ENCODE measurements at places on chromosomes 7 and 10.

DNA sequence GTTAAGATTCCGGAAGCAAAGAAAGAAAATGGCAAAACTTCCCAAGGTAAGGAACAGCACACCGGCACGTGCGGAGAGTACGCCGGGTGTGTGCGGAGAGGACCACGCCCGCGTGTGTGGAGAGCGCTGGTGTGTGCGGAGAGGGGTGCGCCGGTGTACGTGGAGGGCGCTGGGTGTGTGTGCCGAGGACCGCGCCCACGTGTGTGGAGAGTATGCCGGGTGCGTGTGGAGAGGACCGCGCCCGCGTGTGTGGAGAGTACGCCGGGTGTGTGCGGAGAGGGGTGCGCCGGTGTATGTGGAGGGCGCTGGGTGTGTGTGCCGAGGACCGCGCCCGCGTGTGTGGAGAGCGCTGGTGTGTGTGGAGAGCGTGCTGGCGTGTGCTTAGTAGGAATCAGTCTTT is 48.6 kb upstream of the DPYSL4 start:
- no peak for DNase-seq

GRCh38 chr7:26508917-26509316 is 217.3 kb downstream of the SNX10 start:
- DNase-seq: no peak

GRCh38 chr7:96224073-96224472 is 97.8 kb downstream of the SLC25A13 start:
- no peak for DNase-seq

GRCh38 chr7:20449176-20449575 is 118.5 kb downstream of the ITGB8 start:
- no peak for DNase-seq

DNA sequence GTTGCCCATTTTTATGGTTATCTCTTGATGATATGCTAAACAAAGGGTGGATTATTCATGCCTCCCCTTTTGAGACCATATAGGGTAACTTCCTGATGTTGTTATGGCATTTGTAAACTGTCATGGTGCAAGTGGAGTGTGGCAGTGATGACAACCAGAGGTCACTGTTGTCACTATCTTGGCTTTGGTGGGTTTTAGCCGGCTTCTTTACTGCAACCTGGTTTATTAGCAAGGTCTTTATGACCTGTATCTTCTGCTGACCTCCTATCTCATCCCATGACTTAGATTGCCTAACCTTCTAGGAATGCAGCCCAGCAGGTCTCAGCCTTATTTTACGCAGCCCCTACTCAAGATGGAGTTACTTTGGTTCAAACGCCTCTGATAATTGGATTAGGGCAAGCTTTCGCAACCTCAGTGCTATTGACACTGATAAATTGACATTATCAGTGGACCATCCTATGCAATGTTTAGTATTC is 36.9 kb downstream of the BAG3 start:
- DNase-seq: no peak

DNA sequence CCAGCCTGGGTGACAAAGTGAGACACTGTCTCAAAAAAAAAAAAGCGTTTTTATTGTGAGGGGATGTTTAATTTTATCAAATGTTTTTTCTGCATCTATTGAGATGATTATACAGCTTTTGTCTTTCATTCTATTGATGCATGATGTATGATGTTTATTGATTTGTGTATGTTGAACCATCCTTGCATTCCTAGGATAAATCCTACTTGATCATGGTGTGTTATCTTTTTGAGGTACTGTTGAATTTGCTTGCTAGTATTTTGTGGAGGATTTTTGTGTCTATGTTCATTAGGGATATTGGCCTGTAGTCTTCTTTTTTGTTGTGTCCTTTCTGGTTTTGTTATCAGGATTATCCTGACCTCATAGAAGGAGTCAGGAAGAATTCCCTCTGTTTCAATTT is 22.3 kb upstream of the PLA2G12B start:
- no peak for DNase-seq

GRCh38 chr10:86941991-86942421 is 15.4 kb downstream of the MMRN2 start:
- DNase-seq: peak; percentile 0

- no peak for DNase-seq
Observed at GRCh38 chr7:95927756-95928155, 155.4 kb downstream of the DYNC1I1 start.

- no peak for DNase-seq
Observed at GRCh38 chr7:2872296-2872874, 28.3 kb upstream of the GNA12 start.

DNA sequence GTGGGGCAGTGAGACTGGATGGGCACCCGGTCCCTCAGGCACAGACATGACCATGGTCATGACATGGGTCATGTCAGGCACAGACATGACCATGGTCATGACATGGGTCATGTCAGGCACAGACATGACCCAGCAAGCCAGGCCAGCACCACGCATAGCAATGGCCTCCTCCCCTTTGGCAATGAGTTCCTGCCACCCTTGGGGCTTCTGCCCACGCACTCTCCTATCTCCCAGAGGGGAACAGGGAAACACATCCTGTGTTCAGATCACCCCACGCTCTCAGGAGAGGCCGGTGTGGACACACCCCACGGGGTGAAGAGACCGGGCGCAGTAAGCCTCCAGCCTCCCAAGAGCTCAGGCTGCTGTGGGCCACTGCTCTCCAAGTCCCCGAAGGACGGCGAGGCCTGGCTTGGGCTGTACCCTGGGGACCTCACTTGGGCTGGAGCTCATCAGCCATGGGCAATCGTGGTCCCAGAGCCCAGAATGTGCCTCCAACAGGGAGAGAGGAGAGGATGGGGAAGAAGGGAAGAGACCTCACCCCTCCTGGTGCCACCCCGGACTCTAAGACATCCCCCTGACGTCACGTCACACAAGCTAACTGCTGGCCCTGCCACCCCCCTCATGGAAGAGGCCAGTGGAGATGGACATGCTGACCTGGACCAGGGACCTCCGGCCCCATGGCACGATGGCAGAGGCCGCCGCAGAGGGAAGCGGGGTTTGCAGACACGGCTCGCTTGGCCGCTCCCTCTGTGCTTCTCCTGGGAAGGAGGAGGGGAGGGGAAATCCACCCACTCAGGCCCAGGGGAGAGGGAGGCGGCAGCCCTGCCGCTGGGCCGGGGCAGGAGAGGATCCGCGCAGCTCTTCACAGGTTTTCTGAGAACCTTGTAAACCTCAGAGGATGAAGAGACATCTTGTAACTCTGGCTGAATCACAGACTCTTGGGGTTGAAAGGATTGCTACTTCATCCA is 269.6 kb downstream of the ELFN1 start:
- DNase-seq: peak; percentile 62

DNA sequence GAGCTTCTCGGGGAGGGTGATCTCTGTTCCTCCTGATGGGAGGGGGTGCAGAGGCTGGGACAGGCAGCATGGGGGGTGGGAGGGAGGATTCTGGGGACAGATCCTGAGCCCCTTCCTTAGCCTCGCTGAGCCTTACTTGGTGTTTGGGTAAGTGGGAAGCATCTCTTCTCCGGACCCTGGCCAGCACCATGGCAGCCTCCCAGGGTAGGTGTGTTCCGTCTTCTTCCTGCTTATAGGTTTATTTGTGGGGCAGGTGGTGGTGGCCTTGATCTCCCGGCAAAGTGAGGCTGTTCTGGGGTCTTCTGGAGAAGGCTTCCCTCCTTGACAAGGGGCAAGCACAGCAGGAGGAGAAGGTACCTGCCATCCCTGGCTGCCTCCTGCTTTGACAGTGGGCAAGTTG is 226.9 kb downstream of the GLRX3 start:
- no peak for DNase-seq

DNA sequence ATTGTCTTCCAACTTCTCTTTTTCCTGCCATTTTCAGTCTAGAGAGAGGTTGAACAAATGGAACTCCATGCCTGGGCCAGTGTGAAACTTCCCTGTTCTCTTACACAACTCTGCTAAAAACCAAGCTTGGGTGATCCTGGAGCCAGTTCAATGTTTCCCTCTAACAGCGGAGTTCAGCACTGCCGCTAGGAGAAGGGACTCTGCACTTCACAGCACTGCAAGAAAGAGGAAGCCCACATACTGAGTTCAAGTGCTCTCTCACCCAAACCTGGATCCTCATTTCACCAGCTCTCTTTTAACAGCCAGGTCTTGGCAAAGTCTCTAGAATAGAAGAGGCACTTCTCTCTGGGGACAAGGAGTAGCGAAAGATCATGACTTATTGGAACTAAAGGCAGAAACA is 18.8 kb downstream of the FOXI2 start:
- no peak for DNase-seq

- DNase-seq: no peak
Observed at GRCh38 chr7:39186131-39186530, 208.4 kb downstream of the POU6F2 start.

GRCh38 chr10:70921285-70921684 is 32.9 kb upstream of the PCBD1 start:
- DNase-seq: no peak

- no peak for DNase-seq
Observed at GRCh38 chr10:75019370-75019769, 92.1 kb upstream of the SAMD8 start.

GRCh38 chr10:88901206-88901983 is 21.4 kb downstream of the STAMBPL1 start:
- DNase-seq: no peak

DNA sequence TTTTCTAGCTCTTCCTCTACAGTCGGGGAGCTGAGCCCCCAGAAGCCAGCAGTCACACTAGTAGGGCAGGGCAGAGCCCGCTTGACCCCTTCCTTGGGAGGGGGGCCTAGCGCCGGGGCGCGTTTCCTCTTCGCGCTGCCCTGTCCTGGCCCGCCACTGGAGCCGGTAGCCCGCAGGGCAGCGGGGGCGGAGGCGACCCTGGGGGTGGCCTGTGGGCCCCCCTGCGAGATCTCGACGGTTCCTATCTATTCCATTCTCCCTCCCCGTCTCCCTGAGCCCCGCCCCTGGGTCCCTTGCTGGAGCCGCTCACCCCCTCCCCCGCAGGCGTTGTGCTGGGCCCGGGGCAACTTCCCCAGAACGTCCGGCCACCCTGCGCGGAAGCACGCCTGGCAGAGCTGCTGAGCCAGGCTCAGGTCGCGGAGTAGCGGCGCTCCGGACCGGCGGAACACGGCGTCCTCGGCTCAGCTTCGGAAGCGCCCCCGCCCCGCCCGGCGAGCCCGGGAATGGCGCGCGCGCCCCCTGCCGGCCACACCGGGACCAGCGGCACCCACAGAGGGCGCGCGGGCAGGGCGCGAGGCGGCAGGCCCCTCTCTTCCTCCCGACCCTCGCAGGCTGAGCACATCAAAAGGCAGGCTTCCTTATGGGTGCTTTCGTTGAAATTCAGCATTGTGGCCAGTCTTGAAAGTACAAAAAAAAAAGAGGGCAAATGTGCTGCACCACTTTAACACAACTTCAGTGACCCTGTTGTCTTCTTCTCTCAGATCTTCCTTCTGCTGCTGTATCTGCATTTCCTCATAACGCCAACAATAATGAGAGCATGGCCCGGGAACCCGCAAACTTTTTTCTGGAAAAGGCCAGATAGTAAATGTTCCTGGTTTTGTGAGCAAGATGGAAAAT is 327.6 kb downstream of the TNS3 start:
- peak; percentile 82 for DNase-seq

- no peak for DNase-seq
Observed at GRCh38 chr7:3266240-3266639, 34.8 kb upstream of the SDK1 start.

DNA sequence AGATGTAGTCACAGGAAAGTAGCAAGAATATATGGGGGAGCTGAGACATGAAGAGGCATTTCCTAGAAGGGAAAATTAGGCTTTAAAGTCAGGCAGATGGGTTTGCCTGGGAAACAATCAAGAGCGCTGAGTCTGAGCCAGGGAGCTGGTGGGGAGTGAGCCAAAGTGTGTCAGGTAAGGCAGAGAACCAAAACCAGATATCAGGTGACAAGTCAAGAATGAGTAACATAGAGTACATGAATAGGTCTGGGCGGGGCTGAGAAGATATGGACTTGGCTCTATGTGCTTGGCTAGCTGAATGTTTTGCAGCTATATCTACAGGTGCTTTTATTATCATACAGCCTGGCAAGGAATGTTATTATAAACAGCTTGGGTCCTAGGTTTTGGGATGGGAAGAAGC is 49.3 kb downstream of the GPR141 start:
- DNase-seq: no peak

DNA sequence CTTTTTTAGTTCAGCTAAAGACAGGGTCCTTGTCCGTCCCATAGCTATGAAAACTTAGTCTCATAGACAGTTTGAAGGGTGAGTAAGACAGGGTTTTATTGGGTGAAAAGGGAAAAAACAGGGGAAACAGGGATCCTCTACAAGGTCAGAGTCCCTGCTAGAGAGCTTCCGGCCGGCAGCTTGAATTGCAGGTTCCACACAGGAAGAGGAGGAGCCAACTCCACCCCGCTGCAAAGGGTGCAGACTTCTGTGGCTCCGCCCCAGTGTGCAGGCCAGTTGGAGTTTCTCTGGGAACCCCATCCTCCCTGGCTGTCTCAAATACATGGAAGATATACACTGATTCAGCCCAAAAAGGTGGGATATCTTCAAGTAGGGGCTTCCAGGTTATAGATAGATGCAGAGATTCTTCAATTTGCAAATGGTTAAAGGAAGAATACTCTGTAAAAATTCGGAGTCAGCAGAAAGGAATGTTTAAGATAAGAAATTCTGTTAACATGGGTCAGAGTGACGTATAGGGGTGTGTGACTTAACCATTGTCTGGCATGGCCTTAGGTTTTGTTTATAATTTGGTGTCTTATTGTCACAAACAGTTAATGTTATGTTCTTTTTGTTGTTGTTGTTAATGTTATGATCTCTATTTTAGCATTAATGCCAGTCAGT is 34.6 kb upstream of the HECW1 start:
- peak; percentile 40 for DNase-seq

DNA sequence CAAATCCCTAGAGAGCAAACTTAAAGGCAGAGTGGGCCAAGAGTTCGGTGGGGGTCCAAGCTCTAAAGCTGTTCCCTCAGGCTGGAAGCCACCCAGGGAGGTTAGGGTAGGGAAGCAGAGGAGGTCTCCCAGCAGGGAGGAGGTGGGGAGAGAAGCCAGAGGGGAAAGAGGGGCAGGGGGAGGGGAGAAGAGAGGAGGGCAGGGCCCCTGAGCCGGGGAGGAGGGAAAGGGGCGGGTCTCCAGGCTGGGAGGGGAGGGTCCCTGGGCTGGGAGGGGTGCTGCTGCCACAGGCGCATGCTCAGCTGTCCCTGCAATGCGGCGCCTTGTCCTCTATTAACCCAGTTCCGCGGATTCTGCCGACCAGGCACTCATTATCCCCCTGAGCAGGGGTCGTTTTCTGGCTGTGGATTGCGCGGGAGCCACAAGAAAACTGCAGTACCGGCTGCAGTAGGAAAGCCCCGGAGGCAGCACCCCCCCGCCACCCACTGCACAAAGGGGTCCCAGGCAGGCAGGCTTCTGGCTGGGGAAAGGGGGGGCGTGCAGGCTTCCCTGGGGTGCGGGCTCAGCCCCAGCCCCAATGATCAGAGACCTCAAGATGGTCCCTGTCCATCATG is 49.3 kb downstream of the CAMK2B start:
- no peak for DNase-seq
